ENCODE measurements at places on chromosomes 6 and 20. TPM values are rescaled to one million over a fixed set of nuclear protein-coding genes. Genes with fewer than 3 reads are reported as not detected.

GRCh38 chr6:6865611-6866010 is 242.2 kb upstream of the RREB1 start:
- DNase-seq = no peak

GRCh38 chr20:6122873-6123648 is at the start of gene FERMT1:
FERMT1 (minus strand) TSS chr20:6123030; CDS start chr20:6119554, 3,476 bp downstream.
- peak; percentile 17 for DNase-seq

The GATA5 gene
- total RNA-seq = not detected

DNA sequence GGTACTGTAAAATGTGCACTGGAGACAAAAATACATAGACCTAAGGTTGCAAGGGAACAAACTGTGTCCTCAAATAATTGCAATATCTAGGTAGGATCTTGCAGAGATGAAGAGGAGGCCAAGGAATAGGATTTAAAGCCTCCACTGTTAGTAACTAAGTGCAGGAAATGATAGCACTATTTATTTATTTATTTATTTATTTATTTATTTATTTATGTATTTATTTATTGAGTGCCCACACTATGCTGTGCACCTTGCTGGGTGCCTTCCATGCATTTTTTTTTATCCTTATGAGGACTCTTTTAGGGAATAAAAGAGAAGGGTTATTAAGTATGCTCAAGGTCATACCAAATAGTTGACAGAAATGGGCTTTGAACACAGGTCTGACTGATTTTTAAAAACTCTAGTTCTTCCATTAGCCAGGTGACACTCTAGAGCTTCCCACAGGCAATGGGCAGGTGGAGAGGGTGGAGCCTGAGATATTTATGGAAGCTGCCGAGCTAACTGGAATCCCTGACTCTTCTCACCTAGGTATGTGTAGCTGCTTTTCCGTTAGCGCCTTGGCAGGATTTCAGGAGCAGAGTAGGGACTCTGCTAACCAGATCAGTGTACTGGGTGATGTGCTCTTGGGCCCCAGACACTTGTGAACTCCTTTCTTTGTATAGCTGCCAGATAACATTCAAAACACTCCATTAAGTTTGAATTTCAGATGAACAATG is 12.8 kb upstream of the NUP153 start:
- no peak for DNase-seq

DNA sequence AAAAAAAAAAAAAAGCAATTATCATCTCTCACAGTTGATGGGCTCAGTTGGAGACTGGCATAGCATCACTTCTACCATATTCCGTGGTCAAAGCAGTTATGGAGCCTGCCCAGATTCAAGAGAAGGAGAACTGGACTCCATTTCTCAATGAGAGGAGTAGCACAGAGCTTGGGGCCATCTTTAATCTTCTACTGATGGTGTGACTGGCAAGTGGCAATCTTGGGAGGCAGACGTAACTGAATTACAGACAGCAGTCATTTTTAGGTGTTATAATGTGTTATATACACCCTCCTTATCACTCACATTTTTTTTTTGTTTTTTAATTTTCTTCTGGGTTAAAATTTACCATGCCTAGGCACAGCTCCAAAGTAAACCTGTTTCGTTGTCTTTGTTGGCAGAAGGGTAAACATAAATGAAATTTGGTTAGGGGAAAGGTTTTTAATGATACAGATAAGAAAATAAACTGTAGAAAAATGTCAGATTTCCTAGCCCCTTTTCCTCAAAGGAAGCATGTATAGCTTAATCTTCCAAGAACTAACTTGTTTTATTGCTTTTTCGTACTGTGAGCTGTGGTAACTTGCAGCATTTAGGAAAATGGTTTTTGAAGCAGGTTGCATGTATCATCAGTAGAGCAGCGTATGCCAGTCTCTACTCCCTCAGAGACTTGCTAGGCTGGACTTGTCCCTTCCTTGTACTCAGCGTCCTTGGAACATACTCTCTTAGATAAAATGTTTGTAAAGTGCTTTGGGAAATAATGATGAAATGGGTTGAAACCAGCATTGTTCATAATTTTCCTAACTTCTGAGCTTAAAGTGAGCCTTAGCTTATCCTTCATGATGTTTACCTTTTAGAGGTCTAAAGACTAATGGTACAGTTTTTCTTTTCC is 25.7 kb downstream of the ZFAND3 start:
- no peak for DNase-seq

The ISM1 gene
- 3.9 TPM for total RNA-seq

The ENPP4 gene
- 5.4 TPM for total RNA-seq

The FILIP1 gene
- not detected for total RNA-seq

GRCh38 chr6:43509142-43509983 is 783 bp downstream of the LRRC73 start:
- no peak for DNase-seq

The DEFB116 gene
- total RNA-seq = not detected

GRCh38 chr6:114449659-114450058 is 106.8 kb upstream of the HS3ST5 start:
- no peak for DNase-seq

GRCh38 chr6:41021832-41022231 is 17.2 kb downstream of the UNC5CL start:
- no peak for DNase-seq

The NEURL2 gene
- 3.3 TPM for total RNA-seq

The MYCT1 gene
- not detected for total RNA-seq

GRCh38 chr6:130886966-130887365 is 59.8 kb downstream of the SMLR1 start:
- DNase-seq = no peak

- no peak for DNase-seq
These were observed 2.2 kb downstream of the IFNGR1 start for GRCh38 chr6:137216875-137217553.

GRCh38 chr20:8535403-8536261 is 403.6 kb downstream of the PLCB1 start:
- no peak for DNase-seq

- no peak for DNase-seq
These were observed 222.8 kb downstream of the KCNQ5 start for GRCh38 chr6:72844614-72845013.

GRCh38 chr20:19056909-19057308 is 155.5 kb upstream of the SLC24A3 start:
- no peak for DNase-seq

The OR12D3 gene
- not detected for total RNA-seq

- DNase-seq = no peak
These were observed 99.0 kb upstream of the ADGRF1 start for GRCh38 chr6:47141171-47141570.

- no peak for DNase-seq
These were observed 164.3 kb downstream of the KIF6 start for GRCh38 chr6:39560915-39561314.

The COL9A1 gene
- total RNA-seq = not detected

DNA sequence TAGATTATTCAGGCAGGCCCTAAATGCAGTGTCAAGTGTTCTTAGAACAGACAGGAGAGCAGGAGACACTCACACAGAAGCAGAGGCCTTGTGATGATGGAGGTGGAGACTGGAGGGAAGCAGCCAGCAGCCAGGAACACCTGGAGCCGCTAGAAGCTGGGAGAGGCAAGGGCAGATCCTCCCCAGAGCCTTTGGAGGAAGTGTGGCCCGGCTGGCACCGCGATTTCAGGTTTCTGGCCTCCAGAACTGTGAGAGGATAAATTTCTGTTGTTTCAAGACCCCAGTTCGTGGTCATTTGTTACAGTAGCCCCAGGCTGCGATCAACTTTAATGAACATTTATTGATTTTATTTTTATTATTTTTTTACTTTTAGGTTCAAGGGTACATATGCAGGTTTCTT is 203.0 kb downstream of the QKI start:
- DNase-seq = no peak

GRCh38 chr20:25498280-25498606 is 87.1 kb downstream of the NINL start:
- no peak for DNase-seq

The OR2J3 gene
- not detected for total RNA-seq

- no peak for DNase-seq
These were observed 466.6 kb upstream of the MANEA start for GRCh38 chr6:95110767-95111166.

DNA sequence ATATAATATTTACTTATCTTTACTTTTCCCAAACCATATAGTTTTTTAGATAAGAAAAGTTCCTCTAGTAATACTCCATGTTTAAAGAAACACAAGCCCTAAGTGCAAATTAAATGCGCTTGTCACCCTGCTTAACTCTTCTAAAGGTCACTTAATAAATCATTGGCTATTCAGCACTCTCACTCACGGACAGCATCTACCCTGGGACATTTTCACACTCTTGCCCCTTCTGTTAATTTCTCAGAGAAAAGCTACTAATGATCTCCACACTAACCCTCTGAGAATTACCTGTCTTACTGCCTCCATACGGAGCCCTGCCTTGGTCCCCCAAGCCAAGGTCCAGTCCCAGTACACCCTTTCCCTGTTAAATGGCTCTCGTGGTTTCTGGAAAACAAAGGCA is 102.2 kb downstream of the NRN1 start:
- DNase-seq = no peak

- no peak for DNase-seq
These were observed 229.8 kb downstream of the TMEM242 start for GRCh38 chr6:157093536-157093935.

- no peak for DNase-seq
These were observed 68.5 kb downstream of the MAP3K5 start for GRCh38 chr6:136723780-136724179.

- DNase-seq = peak; percentile 10
These were observed at the start of gene KHDRBS2 for GRCh38 chr6:62285612-62286469. KHDRBS2 (minus strand) TSS chr6:62286225.

The GSTA2 gene
- total RNA-seq = not detected

DNA sequence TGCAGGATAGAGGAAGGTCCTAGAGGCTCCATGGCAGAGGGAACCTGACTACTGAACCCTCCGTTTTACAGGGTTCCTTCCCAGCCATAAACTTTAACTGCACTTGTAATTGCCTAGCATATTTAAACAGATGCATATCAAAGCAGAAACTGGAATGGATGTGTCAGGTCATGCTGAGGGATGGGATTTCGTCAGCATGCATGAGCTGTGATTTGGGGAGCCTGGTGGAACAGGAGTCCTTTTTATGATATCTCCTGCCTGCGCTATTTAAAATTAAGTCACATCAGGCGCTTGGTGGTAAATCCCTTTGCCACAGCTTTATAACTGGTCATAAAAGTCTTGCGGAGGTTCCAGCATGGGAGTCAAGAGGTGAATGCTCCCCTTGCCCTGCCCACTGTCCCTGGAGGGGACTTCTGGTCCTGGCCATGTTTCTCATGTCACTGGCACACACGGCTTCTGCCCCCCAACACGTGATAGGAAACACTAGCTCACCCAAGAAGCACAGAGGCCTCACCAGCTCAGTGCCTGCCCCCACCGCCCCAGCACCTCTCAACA is 26.0 kb upstream of the PCMTD2 start:
- DNase-seq = no peak

DNA sequence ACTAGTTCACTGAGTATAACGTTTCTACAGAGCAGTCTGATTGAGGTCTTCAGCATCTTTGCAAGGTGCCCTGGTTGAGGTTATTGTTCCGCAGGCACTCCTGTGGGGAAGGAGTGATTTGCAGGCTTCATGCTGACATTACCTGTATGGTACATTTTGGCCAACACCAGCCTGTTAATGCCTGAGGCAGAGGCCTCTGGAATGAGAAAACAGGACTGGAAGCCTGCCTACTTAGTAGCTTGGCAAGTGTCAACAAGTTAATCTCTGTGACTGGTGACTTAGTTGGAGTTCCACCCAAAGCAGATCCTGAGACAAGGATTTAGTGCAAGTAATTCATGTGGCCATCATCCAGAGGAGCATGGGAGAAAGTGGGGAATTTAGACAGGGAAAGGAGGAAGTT is 24.6 kb downstream of the MAS1 start:
- DNase-seq = no peak

GRCh38 chr20:62252342-62252966 is 14.1 kb downstream of the OSBPL2 start:
- no peak for DNase-seq

The HLA-DRB5 gene
- total RNA-seq = 10.6 TPM

The IPCEF1 gene
- total RNA-seq = 0.34 TPM

GRCh38 chr6:93972791-93973190 is 553.4 kb upstream of the EPHA7 start:
- DNase-seq = no peak

The CD83 gene
- 150 TPM for total RNA-seq

DNA sequence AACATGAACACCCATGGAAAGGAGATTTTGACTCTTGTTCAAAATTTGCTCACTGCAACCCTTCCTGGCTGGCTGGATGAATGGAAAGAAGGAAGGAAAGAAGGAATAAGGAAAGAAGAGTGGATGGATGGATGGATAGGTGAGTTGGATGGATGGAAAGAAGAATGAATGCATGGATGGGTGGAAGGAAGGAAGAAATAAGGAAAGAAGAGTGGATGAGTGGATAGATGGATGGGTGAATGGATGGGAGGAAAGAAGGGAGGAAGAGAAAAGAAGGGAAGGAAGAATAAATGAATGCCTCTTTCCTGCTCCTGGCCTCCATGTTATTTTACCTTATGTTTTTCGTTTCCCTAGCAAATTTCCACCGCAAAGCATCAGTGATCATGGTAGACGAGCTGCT is 74.2 kb upstream of the RIN2 start:
- DNase-seq = no peak

- DNase-seq = no peak
These were observed 670 bp upstream of the COL11A2 start for GRCh38 chr6:33192671-33193602.

- DNase-seq = no peak
These were observed 21.5 kb downstream of the NOL4L start for GRCh38 chr20:32563311-32564272.

- no peak for DNase-seq
These were observed 14.7 kb downstream of the LRRC73 start for GRCh38 chr6:43495409-43495941.

The KIF25 gene
- not detected for total RNA-seq

- DNase-seq = no peak
These were observed 131.6 kb downstream of the COL9A1 start for GRCh38 chr6:70171236-70171635.

The HLA-DQA2 gene
- 1.0 TPM for total RNA-seq

The ERMARD gene
- 24.5 TPM for total RNA-seq

The LINC00237 gene
- total RNA-seq = not detected

- DNase-seq = no peak
These were observed 401.8 kb downstream of the PREX1 start for GRCh38 chr20:48425817-48426612.

DNA sequence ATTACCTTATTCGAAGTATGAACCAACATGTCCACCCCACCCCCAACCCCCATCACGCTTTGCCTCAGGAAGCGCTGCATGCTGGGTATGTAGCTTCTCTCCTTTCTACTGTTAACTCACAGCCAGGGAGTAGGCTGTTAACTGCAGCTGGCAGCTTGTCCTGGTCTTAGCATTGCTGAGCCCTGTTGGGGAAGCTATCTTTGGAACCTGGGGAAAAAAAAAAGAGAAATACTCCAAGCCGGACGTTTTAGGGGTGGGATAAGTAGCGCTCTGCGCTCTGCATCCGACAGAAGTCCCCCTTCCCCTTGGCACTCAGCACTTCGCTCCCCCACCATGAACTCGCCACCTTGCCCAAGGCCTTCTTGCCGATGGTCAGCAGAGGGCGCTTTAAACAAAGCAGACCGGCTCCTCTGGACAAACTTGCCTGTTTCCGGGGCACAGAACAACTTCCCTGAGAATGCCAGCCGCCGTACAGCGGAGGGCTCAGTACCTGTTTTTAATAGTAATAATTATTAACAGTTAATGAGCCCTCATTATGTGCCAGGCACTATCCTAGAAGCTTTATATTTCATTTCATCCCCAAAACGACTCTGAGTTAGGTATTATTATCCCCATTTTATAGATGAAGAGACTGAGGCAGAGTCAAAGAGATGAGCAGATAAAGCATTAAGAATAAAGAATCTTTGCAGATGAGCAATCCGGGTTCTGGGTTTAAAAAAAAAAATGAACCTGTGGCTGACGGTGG is 35.2 kb upstream of the MDFI start:
- DNase-seq = peak; percentile 66
